ENCODE measurements at places on chromosomes 12 and 14. TPM values are rescaled to one million over a fixed set of nuclear protein-coding genes. Genes with fewer than 3 reads are reported as not detected.

DNA sequence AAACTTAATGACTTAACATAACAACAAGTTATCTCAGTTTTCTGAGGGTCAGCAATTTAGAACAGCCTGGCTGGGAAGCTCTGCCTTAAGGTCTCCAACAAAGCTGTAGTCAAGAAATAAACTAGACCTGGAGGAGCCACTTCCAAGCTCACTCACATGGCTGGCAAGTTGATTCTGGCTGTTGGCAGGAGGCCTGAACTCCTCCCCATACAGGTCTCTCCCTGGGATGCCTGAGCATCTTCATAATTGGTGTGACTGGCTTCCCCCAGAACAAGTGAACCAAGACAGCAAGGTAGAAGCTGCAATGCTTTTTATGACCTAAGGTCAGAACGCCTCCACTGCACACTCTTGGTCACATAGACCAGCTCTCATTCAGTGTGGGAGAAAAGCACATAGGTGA lies 128.3 kb downstream of the SAMD4A start:
- no peak for DNase-seq

GRCh38 chr12:24596768-24597388 lies 352.0 kb downstream of the BCAT1 start:
- DNase-seq: peak; percentile 15

GYS2 gene
- polyA plus RNA-seq: 0.04 TPM

- no peak for DNase-seq
Observed at GRCh38 chr12:49301760-49302159, 6.8 kb downstream of the PRPH start.

DNA sequence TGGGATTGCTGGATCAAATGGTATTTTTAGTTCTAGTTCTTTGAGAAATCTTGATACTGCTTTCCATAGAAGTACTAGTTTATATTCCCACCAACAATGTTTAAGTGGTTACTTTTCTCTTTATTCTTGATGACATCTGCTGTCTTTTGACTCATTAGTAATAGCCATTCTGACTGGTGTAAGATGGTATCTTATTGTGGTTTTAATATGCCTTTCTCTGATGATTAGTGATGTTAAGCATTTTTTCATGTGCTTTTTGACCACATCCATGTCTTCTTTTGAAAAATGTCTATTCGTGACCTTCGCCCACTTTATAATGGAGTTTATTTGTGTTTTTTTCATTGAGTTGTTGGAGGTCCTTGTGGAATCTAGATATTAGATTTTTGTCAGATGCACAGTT lies 865.7 kb downstream of the SLC6A15 start:
- no peak for DNase-seq

DNA sequence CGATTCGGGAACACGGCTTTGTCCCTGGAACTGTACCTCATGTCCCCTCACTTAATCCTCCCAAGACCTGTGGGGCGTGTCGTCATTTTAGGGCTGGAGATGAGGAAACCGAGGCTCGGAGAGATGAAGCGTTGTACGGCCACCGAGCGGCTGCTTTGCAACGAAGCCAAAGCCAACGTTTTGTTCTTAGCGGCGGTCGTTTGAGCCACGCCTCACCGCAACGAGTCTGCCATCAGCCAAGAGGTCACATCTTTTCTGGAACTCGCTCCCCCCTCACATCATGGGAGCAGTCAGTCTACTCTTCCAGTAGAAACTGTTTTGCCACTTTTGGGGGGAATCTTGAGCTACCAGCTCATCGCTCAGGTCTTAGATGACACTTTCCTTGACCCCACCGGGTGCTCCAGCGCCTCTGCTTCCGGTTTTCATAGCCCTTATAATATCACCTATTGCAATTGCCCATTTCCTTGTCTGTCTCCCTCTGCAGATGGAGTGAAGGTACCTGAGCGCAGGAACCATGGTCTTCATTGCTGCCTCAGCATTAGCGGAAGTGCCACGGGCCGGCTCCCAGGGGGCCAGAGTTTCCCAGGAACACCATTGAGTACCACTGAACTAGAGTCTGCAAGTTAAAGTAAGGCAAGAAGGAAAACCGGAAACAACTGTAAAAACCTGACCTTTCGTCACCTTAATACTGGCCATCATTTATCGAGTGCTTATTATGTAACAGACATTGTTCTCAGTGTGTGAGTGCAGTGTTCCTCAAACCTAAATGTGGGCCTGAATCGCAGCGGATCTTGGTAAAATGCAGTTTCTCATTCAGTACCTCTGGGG lies 19.6 kb downstream of the NINJ2 start:
- DNase-seq: no peak

- DNase-seq: no peak
Observed at GRCh38 chr12:29738365-29738764, 45.4 kb downstream of the TMTC1 start.

GRCh38 chr12:116813271-116814041 lies 67.8 kb downstream of the HRK start:
- no peak for DNase-seq

DNA sequence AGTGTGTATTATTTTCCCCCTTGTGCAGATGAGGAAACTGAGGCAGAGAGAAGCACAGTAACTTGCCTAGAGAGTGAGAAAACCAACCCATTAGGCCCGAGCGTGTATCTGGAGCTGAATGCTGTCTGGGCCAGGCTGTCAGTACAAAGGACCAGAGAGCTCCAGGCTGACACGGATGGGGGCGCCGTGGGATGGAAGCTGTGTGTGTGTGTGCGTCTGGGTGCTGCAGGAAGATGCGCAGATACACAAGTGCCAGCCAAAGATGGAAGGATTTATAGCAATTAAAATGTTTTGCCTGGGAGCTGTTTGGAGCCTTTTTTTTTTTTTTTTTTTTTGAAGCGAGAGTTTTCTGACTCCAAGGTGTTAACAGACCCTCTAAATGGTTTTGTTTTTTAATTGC lies 53.7 kb upstream of the GPATCH2L start:
- DNase-seq: no peak

DNA sequence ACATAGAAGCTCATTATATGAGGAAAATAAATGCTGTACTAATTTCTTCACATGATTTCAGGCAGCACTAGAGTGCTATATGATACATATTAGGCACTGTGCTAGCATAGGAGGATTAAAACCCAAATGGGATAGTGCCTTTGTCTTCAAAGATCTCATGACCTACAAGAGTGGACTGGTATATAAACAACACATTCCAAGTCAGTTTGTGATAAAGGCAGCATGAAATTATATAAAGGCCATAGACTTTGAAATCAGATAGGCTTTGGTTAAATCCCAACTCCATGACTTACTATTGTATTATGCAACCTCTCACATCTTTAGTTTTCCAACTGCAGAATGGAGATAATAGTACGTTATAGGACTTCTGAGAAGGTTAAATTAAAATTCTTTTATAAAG lies 179.7 kb downstream of the RAD51B start:
- DNase-seq: no peak

GRCh38 chr12:12612358-12612757 lies 682 bp downstream of the CREBL2 start:
- peak; percentile 35 for DNase-seq

DNA sequence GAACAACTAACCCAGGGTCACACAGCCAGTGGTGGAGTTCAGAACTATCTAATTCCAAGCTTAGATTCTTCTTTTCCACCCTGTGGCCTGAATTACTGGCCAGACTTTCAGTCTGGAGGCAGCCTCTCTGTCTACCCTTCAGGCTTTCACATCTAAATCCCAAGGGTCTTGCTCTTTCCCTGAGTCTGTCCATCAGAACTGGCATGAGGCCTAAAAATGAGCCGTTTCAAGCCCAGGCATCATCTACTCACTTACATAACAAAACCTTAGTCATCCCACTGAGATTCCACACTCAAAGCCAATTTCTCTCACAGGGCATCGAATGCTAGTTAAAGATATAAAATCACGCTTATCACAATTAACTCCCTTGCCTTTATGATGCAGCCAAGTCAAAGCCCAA lies 1.3 kb upstream of the PTGDR start:
- no peak for DNase-seq

COX8C gene
- not detected for polyA plus RNA-seq

DNA sequence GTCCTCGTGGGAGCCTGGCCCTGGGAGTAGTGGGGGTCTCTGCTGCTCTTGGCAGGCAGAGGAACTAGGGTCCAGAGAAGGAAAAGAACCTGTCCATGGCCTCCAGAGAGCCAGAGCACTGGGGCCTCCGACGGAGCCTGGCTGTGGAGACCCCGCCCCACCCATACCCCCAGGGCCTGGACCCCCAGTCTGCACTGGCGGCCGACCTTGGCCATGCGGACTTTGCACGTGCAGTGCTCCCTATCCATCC lies 1.1 kb downstream of the BEGAIN start:
- no peak for DNase-seq

Measured in A549 (cell line).